ENCODE measurements at places on chromosomes 11 and 22.

DNA sequence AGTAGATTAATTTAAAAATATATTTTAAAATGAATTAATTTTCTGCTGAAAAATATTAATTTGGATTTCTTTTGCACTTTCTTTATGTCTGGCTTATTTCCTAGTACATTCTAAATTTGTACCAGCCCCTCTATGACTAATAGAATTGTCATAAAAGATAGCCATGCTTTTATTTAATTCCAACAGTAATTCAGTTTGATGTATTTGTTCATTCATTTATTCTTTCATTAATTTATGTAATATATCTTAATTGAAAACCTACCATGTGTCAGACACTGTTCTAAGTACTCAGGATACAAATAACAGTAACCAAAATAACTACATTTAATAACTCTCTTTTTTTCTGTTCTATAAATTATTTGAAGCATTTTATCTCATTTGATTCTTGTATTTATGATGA is 264.0 kb upstream of the CCDC179 start:
- DNase-seq = no peak

DNA sequence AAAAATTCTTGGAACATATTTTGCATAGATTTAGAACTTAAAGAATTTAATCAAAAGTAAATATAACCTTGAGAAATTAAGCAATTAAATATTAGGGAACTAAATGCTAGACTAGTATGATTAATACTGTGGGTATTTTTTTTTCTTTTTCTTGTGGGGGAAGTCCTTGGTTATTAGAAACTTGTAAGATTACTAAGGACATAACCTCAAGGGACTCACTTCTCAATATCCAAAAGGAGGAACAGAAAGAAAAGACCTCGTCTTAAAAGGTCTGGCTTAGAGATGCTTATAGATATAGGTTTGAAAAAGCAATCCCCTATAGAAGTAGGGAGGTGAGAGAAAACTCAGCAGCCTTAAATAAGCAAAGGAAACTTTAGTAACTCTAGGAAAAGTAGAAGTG is 368.5 kb downstream of the INSC start:
- no peak for DNase-seq

DNA sequence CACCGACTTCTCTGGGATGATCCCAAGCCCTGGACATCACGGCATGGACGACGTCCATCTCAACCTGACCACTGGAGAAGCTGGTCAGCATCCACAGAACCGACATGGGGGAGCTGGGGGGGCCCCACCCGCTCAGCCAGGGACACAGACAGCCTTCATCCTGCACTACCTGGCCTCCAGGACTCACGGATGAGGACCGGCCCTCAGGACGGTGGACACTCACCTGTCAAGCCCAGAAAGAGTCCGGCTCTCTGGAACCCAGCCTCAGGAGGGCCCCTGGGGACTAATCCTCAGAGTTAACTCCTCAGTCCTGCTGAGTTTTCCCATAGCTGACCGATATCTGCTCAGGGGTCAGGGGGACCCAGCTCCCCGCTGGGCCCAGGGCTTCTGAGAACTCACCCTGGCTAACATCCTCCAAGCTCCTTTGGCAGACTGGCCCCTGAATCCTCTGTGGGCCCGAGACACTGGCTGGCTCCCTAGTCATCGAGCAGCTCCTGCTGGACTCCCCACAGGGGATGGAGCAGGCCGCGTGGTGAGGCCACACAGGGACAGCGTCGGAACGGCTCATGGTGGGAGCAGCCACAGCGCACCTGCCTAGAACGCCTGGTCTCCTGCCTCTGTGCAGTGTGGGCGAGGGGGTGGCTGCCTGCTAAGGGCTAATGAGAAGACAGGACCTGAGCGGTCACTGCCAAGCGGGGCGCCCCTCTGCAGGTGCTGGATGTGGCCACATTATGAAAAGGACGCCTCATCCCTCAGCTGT is 649.2 kb downstream of the BRD1 start:
- no peak for DNase-seq

GRCh38 chr11:60951904-60952741 is at the start of gene SLC15A3:
SLC15A3 (minus strand) TSS chr11:60952176; CDS start chr11:60951551, 625 bp downstream.
- no peak for DNase-seq

DNA sequence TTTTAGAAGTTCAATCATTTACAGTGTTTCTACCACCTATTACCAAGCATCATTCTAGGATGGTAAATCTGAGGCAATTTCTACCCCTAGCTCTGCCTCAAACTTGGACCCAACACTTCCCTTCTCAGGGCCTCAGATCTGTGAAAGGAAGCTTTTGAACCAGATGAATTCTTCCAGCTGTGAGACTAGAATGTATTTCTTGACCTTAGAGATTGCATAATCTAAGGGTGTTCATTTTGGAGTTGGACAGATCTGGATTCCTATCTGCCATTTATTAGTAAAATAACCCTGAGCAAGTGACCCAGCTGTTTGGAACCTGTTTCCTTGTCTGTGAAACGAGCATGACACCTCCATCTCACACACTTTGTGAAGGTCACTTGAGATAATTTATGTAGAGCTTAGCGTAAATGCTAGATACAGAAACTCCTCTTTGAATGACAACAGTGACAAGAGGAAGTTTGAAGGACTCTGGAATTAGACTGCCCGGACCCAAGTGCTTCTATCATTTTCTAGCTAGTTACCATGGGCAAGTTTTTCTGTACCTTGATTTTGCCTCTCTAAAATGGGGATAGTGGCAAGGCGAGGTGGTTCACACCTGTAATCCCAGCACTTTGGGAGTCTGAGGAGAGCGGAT is 3.8 kb upstream of the INTS5 start:
- DNase-seq = no peak

DNA sequence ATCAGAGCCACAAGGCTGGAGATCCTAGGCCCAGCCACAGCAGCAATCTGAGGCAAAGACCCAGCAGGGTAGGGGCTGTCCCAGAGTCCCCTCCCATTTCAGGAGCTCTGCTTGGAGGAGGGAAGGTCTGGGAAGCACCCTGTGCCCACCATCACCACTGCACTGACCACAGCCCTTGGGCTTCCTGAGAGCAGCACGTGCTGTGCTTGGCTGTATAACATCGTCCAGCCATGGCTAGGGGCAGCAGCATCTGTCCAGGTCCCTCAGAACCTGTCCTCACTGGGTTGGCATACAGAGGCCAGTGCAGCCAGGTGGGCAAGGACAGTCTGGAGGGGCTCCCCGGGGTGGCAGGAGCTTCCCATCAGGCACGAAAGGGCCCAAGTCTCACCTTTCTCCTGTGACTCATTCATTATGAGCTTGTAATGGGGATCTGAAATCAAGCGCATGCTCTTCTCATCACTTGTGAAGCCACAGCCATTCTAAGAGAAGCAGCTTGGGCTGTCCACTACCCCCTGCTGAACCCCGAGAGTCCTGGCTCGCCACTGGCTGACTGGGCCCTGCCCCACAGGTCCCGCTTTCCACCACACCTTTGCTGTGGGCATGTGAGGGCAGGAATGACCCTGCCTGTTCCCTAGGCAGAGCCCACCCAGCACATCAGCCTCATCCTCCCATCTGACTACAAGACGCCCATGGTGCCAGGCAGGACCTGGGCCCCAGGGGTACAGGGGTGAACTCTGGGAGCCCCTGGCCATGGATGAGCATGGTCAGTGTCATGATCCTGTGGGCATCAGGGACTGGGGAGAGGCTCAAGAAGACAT is 83.3 kb downstream of the MED15 start:
- DNase-seq = no peak

DNA sequence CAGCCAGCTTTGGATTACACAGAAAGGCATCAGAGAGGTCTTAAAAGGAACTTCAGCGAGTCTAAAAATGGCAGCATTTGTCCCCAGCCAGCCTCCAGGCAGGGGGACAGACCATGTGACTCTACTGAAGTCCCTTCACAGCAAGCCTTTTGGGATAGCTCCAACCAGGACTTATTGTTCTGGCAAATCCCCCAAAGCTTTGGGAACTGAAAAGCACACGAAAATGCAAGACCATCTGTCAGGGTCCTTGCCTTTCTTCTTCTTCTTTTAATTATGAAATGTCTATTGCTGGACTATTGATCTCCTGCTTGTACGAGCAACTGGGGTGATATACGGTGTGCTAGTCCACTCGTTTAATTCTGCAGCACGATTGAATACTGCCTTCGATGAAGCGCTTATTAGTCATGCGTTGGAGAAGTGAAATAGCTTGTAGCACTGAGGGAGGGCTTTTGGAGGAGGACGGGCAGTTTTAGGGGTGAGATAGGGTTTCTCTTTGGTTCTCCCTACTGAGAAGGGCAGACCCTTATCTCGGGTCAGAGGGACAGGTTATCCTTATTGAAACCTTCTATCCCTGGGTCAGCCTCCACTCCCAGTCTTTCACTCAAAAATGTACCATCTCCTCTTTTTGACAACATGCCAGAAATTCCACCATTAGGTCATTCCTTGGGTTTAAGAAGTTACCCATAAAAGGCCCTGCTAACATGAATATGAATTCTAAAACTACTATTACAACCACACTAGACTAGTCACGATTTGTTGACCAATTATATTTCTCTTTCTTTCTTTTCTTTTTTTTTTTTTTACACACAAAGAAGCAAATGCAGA is 416.4 kb downstream of the MIAT start:
- DNase-seq = no peak

GRCh38 chr11:26792941-26793340 is 71.1 kb upstream of the SLC5A12 start:
- DNase-seq = no peak

DNA sequence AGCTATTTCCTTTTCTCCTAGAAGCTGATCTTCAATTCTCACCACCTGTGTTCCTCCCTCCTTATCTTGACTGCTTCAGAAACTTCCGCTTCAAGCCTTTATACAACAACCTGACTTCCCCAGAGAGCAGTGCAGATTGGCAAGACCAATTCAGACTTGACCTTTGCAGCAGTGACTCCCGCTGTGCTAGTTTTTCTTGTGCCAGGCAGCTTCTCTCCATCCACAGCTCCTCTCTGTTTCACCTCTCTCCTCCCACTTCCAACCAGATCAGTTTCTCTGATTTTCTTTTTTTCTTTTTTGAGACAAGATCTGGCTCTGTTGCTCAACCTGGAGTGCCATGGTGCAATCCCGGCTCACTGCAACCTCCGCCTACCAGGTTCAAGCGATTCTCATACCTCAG is 74.3 kb downstream of the GRAMD1B start:
- DNase-seq = no peak

GRCh38 chr11:122822241-122822640 is 16.1 kb upstream of the CRTAM start:
- DNase-seq = no peak

GRCh38 chr11:64519541-64519940 is 71.5 kb upstream of the SLC22A12 start:
- DNase-seq = no peak
